ENCODE measurements at places on chromosomes 7 and 10. TPM values are rescaled to one million over a fixed set of nuclear protein-coding genes. Genes with fewer than 3 reads are reported as not detected.

Gene TAS2R4
- total RNA-seq, result 0.88 TPM

Gene IFIT1B
- not detected for total RNA-seq

Gene SEMA3A
- total RNA-seq, result 1.7 TPM

Gene SPDYE9
- not detected for total RNA-seq

Gene NAT16
- not detected for total RNA-seq

Gene OGDHL
- 0.58 TPM for total RNA-seq

Gene TMEM176A
- not detected for total RNA-seq

Gene PNLIP
- total RNA-seq, result not detected

Gene FAM170B
- total RNA-seq, result not detected

Gene ITIH2
- total RNA-seq, result not detected

Gene CHAT
- total RNA-seq, result not detected

Gene CXCL12
- 1.4 TPM for total RNA-seq

Gene CLCN1
- not detected for total RNA-seq

DNA sequence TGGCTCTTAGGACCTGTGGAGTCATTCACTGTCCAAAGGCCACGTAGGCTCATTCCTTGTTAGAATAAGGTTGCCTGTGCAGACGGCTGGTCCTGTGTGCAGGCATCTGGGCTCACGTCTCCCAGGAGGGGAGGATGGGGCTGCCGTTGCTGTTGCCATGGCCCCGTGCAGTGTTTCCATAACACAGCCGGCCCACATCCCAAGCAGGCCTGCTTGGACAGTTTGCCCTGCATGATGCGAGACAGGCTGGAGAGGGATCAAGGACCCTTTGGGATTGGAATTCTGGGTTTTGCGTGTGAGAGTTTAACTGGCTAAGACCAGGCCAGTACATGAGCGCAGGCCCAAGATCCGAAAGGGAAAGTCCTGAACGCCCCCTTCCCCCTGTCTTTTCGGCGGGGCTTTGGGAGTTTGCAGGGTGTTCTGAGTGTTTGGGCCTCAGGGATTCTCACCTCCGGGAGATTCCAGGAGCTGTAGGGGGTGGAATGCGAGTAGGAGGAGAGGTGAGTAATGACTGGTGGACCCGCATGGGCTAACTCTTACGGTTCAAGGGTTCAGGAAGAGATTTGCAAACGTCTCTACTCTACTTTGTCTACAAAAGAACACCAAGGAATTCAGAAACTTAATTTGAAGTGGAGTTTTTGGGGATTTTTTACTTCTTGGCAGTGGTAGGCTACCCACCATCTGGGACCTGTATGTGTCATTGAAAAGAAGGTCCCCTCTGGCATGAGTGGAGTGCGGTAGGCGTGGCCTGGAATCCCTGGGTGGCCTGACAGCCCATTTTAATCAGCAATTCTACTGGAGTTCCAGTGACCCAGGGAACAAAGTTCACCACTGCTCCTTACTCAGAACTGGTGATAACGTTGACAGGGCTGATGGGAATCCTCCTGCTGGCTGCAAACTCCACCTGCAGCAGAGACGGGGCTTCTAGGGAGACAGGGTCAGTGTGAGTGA is 125.4 kb downstream of the ITIH5 start:
- no peak for DNase-seq

GRCh38 chr7:96426027-96426426 is 104.1 kb upstream of the SLC25A13 start:
- peak; percentile 78 for DNase-seq

DNA sequence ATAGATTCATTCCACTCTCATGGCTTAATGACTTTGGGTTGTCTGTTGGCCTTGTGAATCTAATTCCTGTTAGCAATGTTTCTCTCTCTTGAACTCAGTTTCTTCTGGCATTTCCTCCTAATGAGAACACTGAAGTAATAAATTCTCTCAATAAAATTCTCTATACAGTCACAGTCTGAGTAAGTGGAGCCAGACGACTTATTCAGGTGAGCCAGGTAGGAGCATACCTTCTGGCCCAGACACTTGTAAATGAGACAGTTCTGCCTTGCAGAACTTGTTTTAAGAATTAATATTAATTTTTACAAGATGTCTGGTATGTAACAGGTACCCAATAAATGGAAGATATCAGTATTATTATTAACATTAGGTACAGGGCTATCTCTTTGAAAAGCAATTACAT is 28.6 kb upstream of the AGR2 start:
- no peak for DNase-seq

- DNase-seq, result no peak
Measured at GRCh38 chr10:123755061-123755460, 88.9 kb downstream of the GPR26 start.

- no peak for DNase-seq
Measured at GRCh38 chr7:66169616-66170015, 35.5 kb upstream of the TPST1 start.

DNA sequence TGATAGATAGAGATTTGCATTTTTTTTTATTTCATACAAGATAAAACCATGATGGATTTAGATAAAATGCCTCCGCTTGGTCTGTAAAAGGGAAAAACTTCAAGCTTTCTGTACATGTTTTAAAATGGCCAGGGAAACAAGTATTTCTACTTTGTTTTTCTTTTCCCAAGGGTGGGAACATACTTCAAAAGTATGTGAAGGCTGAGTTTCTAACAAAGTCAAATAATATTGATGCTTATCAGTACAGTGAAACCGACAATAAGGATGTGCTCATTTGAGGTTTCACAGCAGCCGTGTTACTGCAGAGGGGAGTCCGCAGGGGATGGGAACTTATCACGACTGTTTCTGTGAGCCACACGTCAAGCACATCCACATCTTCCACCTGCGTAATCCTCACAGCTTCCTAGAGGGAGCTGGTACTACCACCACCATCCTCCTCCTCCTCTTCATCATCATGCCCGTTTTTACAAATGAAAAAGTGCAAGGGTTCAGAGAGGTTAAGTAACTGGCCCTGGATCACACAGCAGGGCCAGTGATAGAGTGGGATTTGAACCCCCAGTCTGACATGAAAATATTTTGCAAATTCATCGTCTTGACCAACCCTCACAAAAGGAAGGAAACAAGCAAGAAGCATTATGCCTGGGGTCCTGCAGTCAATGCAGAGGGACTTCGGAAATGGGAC is 94.3 kb downstream of the GPR26 start:
- no peak for DNase-seq

- no peak for DNase-seq
Measured at GRCh38 chr10:52208365-52208764, 105.7 kb upstream of the DKK1 start.

- no peak for DNase-seq
Measured at GRCh38 chr10:63281967-63282366, 148.8 kb downstream of the NRBF2 start.

Measured in endothelial cell of umbilical vein (primary cell).